Left kidney (tissue), 8 donors: ENCODE measurements at places on chromosomes 16 and 17.

- no peak for DNase-seq
Measured at GRCh38 chr17:38454532-38454931, 26.3 kb downstream of the ARHGAP23 start.

- no peak for DNase-seq
Measured at GRCh38 chr17:55233840-55234239, 30.9 kb upstream of the HLF start.

DNA sequence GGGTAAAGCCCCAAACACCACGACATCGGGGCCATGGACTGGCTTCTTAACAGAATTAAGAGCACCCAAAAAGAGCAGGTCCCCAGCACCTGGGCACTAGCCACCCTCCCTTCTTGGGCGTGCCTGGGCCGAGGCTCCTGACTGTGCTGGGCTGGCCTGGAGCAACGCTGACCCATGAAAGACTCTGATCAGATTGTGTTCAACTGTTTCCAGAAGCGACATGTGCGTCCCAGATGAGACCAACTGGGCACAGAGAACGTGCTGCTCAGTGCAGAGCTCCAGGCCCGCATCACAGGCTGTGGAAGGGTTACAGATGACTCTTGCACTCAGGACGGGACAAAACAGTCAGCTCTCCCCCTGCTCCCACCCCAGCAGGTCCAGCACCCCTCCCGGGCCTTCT, 100.7 kb downstream of the KCNJ12 start:
- DNase-seq = no peak

DNA sequence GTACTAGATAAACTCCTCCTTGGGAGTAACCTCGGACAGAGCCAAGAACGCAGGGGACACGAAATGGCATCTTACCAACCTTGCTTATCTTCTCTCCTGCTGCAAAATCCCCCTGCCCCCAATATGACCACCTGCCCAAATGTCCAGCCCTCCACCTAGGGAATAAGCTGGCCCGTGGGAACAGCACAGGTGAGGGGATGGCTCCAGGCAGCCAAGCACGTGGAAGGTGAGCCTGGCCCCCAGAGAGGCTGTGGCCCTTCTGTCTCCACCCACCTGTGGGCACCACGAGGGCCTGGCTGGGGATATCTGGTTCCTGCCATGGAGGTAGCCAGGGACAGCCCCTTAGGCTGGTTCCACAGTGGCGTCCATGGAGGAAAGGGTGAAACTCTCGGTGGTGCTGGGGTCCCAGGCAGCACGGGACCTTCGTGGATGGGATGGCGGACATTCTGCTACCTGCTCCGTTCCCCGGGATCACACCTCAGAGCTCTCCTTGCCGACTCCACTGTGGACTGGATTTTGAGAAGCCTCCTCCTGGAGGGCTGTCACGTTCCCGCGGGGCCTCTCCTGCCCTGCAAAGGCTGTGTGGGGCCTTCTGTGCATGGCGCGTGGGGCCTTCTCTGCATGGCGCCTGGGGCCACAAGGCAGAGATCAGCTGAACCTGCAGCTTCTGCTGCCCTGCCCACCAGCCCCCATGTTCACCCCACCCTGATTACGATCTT, 388.5 kb upstream of the TNRC6C start:
- DNase-seq = no peak

DNA sequence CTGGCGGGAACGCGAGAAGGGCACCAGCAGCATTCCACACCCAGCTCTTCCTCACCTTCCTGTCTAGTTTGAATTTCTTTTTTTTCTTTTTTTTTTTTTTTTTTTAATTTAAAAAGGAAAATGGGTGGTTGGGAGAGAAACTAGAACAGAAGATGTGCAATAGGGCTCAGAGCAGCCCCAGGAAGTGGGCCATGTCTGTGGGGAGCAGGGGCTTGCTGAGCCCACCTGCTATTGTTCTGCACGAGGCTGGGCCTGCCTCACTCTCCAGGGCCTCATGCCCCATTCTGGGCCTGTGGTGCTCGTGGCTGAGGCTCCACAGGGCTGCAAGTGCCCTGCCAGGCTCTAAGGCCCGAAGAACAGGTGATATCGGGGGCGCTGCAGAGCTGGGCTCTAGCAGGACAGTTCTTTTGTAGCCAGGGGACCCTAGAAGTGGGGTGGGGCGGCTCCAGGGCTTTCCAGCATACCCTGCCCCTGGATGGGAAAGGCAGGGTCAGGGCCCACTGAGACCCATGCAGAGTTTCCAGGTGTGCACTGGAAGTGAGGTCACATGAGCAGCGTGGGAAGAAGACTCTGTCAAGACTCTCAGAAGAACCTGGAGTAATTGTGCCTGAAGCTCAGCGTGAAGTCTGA, 12.4 kb downstream of the MRPL27 start:
- DNase-seq = no peak

DNA sequence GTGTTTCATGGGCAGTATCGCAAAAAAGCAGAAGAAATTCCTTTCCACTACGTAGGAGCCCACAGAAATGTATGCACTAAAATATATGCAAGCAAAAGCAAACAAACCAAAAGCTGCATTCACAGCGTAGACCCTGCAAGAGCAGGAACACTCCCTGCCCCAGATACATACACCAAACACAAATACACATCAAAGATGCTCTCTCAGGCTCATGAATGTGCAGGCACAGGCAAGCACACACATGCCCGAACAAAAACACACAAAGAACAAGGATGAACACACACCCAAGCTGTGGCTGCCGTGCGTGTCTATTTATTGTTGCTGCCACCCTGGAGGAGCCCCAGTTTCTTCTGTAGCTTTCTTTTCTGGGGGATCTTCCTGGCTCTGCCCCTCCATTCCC, 1.7 kb downstream of the NUPR1 start:
- no peak for DNase-seq

DNA sequence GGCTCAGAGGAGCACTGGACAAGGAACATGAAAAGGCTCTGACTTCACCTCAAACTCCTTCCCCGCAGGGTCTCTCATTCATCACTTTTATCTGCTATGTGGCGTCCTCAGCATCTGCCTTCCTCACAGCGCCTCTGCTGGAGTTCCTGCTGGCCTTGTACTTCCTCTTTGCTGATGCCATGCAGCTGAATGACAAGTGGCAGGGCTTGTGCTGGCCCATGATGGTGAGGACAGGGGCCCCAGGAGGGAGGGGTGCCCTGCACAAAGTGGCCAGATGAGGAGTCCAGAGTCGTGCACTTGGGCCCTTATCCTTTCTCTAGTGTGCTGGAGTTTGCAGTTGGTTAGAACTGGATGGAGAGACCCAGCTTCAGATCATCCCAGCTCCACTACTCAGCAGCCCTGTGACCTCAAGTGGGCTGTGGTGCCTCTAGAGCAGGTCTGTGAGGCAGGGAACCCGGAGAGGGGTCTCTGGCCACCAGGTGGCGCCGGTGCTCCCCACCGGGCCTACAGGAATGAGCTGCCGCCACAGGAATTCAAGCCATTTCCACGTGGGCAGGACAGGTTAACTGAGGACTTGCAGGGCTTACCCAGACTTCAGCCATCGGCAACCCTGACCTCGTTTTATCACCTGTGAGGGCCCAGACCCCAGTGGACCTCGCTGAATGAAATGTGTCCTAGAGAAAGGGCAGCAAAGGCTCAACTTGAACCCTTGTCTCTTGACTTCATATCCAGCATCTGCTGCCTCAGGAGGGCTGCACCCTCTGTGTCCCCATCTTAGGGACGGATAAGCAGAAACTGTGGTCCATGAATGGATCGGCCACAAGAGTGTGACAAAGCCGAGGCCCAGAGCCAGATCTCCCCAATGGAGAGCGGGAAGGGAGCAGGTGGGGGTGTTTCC, 4.0 kb downstream of the CMTM3 start:
- peak; percentile 83 for DNase-seq

DNA sequence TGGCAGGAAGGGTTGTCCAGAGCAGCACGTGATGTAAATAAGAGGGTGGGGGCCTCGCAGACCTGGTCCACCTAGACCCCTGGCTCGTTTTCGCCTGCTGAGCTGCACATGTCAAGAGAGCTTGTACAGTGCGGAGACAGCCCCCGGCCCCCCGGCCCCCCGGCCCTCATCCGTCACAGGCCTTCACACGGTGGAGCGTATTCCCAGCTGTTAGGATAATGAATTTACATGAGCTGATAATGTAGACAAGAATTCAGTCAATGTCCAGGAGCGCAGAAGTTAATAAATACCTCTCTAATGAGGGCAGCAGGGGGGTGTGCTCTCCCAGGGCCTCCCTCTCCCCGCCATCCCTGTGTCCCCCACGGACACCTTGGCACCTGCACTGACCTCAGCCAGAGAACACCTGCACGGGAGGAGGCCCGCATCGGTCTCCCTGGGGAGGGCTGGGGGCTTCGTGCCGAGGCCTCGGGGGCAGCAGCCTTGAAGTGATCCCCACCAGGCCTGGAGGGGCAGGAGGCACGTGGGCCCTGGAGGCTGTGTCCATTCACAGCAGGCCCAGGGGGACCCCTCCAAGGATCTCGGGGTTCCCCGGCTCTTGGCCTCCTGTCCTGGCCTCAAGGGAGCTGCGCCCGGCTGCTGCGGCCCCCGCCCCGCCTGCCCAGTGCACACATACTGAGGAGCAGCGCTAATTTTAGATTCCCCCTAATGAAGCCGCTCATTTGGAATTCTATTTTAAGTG, 14.6 kb downstream of the GSE1 start:
- no peak for DNase-seq

GRCh38 chr16:14324581-14324980, 253.5 kb downstream of the MRTFB start:
- DNase-seq = no peak

DNA sequence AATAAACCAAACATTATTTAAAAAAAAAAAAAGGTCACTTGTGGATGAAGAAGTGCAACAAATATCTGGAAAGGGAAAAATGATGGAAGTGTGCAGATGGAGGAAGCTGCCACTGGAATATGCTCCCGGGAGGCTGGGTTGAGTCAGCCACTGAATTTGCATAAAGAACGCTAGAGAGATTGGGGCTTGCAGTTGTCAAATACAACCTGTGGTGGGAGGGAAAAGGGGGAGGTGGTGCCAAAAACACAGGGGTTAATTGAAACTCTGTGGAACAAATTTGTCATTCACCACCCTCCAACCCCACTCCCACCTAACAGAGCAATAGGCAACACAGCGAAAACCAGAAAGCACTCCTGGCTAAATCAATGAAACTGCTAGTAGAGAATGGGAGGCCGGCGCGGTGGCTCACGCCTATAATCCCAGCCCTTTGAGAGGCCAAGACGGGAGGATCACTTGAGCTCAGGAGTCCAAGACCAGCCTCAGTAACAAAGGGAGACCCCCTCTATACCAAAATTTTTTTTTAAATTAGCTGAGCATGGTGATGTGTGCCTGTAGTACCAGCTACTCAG, 37.6 kb upstream of the RPL38 start:
- no peak for DNase-seq

DNA sequence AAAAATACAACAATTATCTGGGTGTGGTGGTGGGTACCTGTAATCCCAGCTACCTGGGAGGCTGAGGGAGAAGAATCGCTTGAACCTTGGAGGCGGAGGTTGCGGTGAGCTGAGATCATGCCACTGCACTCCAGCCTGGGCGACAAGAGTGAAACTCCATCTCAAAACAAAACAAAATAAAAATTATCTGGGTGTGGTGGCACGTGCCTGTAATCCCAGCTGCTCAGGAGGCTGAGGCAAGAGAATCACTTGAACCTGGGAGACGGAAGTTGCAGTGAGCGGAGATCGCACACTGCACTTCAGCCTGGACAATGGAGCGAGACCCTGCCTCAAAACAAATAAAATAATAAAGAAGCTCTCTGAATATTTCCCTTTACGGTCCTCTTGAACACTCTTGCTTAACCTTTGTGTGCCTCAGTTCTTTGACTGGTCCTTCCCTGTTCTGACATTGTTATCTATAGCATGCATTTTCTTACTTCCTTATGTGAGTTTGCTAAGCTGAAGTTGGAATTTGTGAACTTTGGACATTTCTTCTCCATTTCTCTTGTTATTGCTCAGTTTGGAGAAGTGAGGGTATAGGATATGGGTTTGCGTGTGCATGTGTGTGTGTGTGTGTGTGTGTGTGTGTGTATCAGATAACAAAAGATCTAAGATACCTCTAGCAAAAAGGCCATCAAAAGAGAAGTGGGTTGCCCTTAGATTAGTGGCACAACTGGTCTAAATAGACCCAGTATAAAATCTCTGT, 29.7 kb upstream of the WSB1 start:
- DNase-seq = no peak

DNA sequence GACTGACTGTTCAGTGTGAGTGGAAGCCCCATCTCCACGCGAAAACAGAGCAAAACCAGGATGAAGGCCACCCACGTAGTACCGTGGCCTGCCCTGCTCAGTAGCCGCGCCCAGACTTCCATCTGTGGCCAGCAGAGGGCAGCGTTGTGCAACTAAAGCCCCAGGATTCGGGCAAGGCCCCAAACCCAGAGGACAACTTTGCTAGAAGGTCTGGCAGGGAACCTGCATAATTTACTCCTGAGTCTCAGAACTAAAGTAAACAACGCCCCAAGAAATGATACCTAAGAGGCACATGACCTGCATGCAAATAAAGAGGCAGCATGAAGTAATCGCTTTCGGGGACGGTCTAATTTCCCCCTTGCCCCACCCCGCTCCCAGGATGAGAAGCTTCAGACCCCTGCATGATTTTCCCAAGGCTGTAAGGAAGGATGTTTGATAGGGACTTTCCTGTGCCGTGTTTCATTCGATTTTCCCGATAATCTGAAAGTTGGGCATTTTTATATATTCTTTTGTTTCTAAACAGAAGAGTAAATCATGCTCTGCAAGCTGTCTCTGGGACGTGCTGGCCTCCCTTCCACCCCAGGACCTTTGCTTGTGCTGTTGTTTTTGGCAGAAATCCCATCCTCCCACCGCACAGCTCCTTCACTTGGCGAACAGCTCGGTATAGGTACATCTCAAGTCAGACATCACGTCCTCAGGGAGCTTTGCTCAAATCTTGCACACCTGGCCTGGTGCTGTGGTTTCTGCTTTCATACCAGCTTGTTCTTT, 18.6 kb downstream of the HSBP1 start:
- DNase-seq = peak; percentile 59

GRCh38 chr17:80117491-80118401, 16.4 kb downstream of the GAA start:
- DNase-seq = no peak
